ENCODE measurements at places on chromosomes 7 and 10.

- DNase-seq = no peak
These were observed 196.6 kb upstream of the TMEM196 start for GRCh38 chr7:19969859-19970493.

DNA sequence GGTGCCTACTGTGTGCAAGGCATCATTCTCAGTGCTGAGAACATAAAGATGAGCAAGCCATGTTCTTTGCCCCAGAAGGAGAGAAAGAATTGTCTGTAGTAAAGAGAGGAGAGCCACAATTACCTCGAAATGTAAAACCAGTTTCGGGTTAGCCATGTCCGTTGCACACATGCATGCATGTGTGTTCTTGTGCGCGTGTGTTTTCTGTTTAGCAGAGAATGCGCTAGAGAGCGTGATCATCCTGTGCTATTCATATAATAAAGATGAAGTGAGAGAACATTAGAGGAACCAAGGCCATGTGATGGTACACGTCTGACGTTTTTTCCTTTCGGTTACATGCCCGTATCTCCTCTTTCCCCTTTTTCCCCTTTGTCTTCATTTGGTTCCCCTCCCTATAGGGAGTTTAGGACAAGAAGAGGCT is 158.2 kb downstream of the CELF2 start:
- no peak for DNase-seq

- DNase-seq = no peak
These were observed 51.7 kb upstream of the SORCS3 start for GRCh38 chr10:104589431-104589830.

GRCh38 chr7:28575241-28575643 is 162.9 kb downstream of the CREB5 start:
- no peak for DNase-seq

- DNase-seq = no peak
These were observed 78.4 kb upstream of the ADO start for GRCh38 chr10:62726142-62726541.

GRCh38 chr10:125611756-125612155 is 71.2 kb downstream of the TEX36 start:
- DNase-seq = no peak

GRCh38 chr10:114925587-114926586 is 12.1 kb upstream of the TRUB1 start:
- no peak for DNase-seq

DNA sequence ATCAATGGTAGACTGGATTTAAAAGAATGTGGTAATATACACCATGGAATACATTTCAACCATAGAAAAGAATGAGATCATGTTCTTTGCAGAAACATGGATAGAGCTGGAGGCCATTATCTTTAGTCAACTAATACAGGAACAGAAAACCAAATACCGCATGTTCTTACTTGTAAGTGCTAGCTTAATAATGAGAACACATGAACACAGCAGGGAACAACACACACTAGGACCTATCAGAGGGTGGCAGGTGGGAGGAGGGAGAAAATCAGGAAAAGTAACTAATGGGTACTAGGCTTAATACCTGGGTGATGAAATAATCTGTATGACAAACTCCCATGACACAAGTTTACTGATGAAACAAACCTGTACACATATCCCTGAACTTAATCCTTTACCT is 1435.2 kb downstream of the REEP3 start:
- DNase-seq = no peak

- DNase-seq = no peak
These were observed 225.3 kb upstream of the POT1 start for GRCh38 chr7:125154930-125155329.

- no peak for DNase-seq
These were observed 156.6 kb downstream of the CDC14C start for GRCh38 chr7:49080896-49081475.

GRCh38 chr10:51106311-51106945 is 32.1 kb downstream of the PRKG1 start:
- no peak for DNase-seq

- DNase-seq = no peak
These were observed 47.5 kb downstream of the FEZF1 start for GRCh38 chr7:122257056-122257455.

Measured in stimulated activated CD4-positive, alpha-beta T cell treated with anti-CD3 and anti-CD28 coated beads, Interleukin-1b, Interleukin-23, amount 100 ng/mL, for 1 hour (primary cell).